ENCODE measurements at places on chromosomes 3 and 15. TPM values are rescaled to one million over a fixed set of nuclear protein-coding genes. Genes with fewer than 3 reads are reported as not detected.

RYR3 gene
- 10.4 TPM for polyA plus RNA-seq

DNA sequence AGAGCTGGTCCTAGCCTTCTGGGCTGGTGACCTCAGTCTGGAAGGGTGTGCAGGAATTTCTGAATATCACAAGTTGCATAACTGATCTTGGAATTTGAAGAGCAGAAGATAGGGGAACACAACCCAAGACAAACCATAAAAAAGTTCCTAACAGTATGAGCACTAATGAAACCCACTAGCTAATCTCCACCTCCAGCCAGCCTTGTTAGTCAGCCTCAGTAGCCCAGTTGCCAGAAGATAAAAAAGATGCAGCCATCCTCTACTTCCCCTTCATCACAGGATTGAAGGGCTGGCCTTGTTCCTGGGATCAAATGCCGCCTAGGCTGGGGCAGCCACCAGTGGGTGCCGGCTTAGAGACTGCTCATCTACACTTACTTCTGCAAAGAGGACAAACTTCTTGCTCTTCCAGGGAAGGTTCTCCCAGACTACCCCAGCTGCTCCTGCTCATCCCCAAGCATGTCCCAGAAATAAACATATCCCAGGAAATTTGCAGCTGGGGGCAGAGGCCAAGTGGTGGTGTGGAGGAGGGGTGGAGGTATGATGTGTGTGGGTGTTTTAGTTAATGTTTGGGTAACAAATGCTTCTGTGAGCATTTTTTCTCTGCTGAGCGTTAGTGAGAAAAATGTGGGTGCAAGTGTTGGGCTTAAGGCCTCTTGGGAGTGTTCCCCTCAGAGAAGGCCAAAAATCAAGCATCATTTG lies 9.2 kb upstream of the ITGA11 start:
- no peak for DNase-seq
- no peak overlapping the region for H3K4me3 ChIP-seq
- H3K27ac ChIP-seq: no peak overlapping the region
- no peaks in the 10 kb centered on the region for H3K36me3 ChIP-seq
- peaks cover 13% of the 10 kb centered on the region for H3K27me3 ChIP-seq

- H3K4me3 ChIP-seq: no peak overlapping the region
- H3K27me3 ChIP-seq: no peaks in the 10 kb centered on the region
- H3K27ac ChIP-seq: no peak overlapping the region
These were observed 18.1 kb downstream of the MCF2L2 start for GRCh38 chr3:183410280-183410679.

- H3K36me3 ChIP-seq: no peaks in the 10 kb centered on the region
- no peak overlapping the region for H3K4me3 ChIP-seq
- H3K27me3 ChIP-seq: no peaks in the 10 kb centered on the region
- no peak for DNase-seq
- no peaks in the 10 kb centered on the region for H3K4me1 ChIP-seq
These were observed 450.7 kb downstream of the SHQ1 start for GRCh38 chr3:72397586-72397985.

DNA sequence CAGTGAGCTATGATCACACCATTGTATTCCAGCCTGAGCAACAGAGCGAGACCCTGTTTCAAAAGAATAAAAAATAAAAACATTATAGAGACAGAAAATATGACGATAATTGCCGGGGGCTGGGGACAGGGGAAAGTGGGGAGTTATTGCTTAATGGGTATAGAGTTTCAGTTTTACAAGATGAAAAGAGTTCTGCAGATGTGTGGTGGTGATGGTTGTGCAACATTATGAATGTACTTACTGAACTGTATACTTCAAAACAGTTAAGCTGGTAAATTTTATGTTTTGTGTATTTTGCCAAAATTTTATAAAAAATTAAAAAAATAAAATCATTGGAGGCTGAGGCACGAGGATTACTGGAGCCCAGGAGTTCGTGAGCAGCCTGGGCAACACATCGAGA lies 24.8 kb upstream of the ZNF774 start:
- no peaks in the 10 kb centered on the region for H3K36me3 ChIP-seq
- DNase-seq: no peak
- H3K4me1 ChIP-seq: no peaks in the 10 kb centered on the region
- no peaks in the 10 kb centered on the region for H3K27me3 ChIP-seq
- H3K27ac ChIP-seq: no peak overlapping the region

- no peak for DNase-seq
- no peak overlapping the region for H3K4me3 ChIP-seq
- no peaks in the 10 kb centered on the region for H3K4me1 ChIP-seq
These were observed 17.4 kb downstream of the FILIP1L start for GRCh38 chr3:100096866-100097265.

CPN2 gene
- polyA plus RNA-seq: 0.07 TPM

CFAP100 gene
- polyA plus RNA-seq: 0.11 TPM

TRIM42 gene
- polyA plus RNA-seq: 0.05 TPM

DNA sequence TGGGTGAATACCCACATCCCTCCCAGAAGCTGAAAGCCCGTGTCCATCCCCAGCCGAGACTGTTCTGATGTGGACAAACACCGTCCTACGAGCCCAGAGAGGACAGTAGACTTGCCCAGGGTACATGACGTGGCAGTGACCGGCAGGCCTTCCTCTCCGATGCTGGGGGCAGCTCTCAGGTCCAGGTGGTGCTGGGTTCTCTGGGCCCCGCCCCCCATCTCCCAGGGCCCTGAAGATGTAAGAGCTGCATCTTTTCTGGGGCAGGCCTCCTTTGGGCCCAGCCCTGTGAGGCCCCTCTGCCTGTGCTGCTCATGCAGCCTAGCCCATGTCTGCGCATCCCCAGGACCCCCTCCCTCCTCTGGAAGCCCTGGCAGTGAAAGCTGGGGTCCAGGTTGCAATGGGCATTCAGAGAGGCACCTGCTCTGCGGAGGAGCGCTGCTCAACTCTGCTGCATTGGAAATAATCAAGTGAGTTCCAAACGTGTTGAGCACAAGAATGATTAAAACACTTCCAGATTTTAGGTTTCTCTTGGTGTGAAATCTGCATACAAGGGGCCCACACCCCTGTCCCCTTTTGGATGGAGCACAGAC lies 71.9 kb downstream of the FBLN2 start:
- peaks cover 29% of the 10 kb centered on the region for H3K36me3 ChIP-seq
- H3K4me3 ChIP-seq: no peak overlapping the region
- H3K27ac ChIP-seq: no peak overlapping the region

DNA sequence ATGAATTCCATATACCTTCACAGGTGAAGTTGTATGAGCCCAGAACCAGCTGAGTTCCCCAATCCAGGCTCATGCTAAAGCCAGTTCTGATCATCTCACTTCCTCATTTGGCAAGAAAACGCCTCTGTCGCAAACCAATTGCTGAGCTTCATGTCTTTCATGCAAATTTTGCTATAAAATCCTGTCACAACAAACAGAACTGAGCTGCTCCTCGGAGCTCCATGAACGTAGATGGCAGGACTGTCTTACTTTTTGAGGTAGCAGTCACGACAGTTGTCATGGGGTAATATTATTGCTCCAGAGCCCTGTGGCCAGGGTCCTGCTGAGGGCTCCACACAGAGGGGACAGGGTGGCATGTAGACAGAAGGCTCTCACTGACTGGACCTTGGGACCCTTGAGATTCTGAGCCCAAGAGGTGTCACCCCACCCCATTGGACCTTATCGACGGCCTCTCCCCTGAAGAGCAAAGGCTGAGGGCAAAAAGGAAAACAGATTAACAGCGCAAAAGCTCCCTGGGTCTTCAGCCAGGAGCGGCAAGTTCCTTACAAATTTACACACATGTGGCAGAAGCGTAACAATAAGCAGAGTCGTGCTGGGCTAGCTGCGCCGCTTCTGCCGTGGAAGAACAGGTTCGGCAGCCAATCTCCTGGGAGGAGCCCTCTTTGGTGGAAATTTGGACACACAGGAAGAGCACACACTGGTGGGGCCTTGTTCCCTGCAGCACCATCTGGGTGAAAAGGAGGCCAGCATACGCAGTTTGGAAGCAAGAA lies 249.2 kb downstream of the OPA1 start:
- DNase-seq: no peak
- H3K4me1 ChIP-seq: peaks cover 9% of the 10 kb centered on the region
- no peak overlapping the region for H3K4me3 ChIP-seq
- H3K27ac ChIP-seq: no peak overlapping the region
- no peaks in the 10 kb centered on the region for H3K36me3 ChIP-seq
- H3K27me3 ChIP-seq: no peaks in the 10 kb centered on the region

LRRIQ4 gene
- polyA plus RNA-seq: 0.07 TPM

DNA sequence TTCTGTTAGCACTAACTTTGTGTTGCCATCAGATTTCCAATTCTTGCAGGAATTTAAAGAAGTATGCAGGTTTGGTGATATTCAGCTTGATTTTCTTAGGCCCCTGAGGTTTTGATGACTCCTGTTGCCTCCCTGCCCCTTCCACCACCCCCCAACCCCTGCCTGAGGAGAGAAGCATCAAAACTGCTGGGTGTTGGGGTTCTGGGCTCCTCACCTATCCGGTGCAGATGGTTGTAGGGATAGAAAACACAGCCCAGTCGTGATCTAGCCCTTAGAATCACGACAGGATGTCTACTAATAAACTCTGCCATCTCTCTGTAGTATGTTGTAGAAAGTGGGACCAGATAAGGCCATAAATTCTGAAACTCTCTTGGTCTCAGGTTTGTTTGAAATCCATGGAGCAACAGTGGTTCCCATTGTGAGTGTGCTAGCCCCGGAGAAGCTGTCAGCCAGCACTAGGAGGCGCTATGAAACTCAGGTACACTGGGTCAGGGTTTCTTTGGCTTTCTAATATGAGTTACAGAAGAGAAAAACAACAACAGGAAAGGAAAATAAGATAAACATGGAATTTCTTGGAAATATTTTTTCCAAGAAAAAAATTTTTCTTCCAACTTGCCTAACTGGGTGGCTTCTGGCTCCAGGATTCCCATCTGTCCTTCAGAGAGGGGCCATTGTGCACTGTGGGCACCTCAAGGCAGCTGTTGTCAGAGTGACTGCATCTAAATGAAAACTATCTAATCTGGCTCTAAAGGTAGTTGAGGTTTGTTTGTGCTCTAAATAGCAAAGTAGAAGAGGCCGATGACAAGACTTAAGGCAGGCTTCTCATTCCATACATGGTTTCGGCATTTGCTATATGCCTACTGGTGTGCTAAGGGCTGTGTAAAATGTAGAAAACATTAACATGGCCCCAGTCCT lies 8.7 kb downstream of the SRP14 start:
- DNase-seq: no peak
- no peak overlapping the region for H3K4me3 ChIP-seq

NTRK3 gene
- 5.8 TPM for polyA plus RNA-seq

GRCh38 chr3:41125258-41125657 lies 74.0 kb upstream of the CTNNB1 start:
- no peak overlapping the region for H3K4me3 ChIP-seq
- no peaks in the 10 kb centered on the region for H3K27me3 ChIP-seq
- H3K4me1 ChIP-seq: no peaks in the 10 kb centered on the region
- no peaks in the 10 kb centered on the region for H3K36me3 ChIP-seq
- no peak for DNase-seq

DNA sequence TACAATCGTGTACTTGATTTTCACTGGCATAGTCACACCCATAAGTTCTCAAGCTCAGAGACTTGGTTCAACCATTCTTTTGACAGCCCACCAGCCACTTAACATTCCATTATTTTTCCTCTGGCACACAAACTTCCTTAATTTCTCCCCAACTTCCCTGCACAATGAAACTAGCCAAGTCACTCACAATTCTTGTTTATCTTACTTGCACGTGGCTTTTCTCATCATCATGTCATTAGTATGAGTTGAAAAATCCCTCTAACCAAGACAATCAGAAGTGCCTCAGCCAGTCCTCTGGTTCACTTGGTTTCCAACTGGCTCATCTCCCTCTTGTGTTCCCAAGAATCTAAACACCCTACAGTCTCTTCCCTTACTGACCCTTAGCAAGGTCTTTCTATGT lies 110.5 kb upstream of the PTPRG start:
- H3K27me3 ChIP-seq: no peaks in the 10 kb centered on the region
- no peak for DNase-seq
- no peak overlapping the region for H3K27ac ChIP-seq
- H3K4me3 ChIP-seq: no peak overlapping the region
- no peaks in the 10 kb centered on the region for H3K4me1 ChIP-seq

DNA sequence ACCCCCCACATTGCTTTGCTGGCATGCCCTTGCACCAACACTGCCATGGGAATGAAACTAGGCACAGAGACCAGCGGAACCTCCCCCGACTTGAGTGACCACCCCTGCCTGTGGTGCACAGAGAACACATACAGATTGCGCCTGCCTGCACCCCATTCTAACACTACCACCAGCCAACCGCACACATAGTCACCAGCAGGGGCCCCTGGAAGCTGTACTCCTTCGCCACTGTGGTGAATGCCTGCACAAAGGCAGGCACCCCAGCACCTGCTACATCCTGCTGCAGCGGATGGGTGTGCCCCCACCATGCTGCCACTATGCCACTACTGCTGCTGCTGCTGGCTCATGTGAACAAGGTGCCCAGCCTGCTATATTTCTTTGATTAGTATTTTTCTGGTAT lies 27.4 kb upstream of the DNAAF4 start:
- no peaks in the 10 kb centered on the region for H3K27me3 ChIP-seq
- H3K36me3 ChIP-seq: no peaks in the 10 kb centered on the region
- H3K27ac ChIP-seq: no peak overlapping the region
- H3K4me3 ChIP-seq: no peak overlapping the region

DNA sequence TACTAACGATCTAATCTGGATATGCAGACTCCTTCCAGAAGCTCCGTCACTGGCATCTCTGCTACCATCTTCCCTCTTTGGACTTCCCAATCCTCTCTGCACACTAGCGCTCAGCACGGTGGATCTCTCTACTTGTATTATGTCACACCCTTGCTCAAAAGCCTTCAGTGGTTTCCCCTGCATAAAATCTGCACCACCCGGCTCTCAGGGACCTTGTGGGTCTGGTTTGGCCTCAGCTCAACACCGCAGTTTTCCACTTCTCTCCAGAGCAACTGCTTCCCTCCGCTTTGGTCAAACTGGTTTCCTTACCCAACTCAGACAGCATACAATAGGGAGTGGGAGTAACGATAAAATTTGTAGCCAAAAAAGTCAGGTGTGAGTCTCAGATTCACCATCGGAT lies 30.7 kb upstream of the HES1 start:
- no peak overlapping the region for H3K27ac ChIP-seq
- no peaks in the 10 kb centered on the region for H3K36me3 ChIP-seq
- peaks cover 2% of the 10 kb centered on the region for H3K27me3 ChIP-seq
- H3K4me3 ChIP-seq: no peak overlapping the region

DNA sequence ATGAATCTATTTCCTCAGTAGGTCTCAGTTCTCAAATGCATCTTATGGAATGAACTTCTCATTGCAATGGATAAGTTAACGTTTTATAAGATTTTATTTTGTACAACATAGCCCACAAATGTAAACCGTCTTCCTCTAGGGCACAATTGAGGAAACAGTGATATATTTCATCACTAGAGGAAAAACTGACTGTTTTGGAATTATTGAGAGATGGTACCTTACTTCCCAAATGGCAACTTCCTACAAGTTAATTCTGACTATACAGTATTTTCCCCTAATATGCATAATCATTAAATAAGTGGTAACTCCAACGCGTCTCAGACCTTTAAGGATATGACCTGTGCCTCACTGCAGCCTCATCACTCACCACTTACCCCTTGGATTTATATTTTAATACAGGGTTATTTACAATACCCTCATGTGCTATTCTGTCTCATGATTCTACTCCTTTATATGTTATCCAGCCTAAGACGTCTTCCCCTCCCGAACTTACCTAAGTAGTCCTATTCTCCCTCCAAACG lies 13.3 kb downstream of the GABPB1 start:
- H3K4me3 ChIP-seq: no peak overlapping the region
- no peak overlapping the region for H3K27ac ChIP-seq
- no peaks in the 10 kb centered on the region for H3K36me3 ChIP-seq
- no peak for DNase-seq
- no peaks in the 10 kb centered on the region for H3K27me3 ChIP-seq

Measured in thymus (tissue), 14 donors.